ENCODE measurements at places on chromosomes 4 and X.

- DNase-seq, result no peak
Observed at GRCh38 chr4:26001816-26002215, 87.8 kb downstream of the SMIM20 start.

- DNase-seq, result no peak
Observed at GRCh38 chrX:39773150-39773549, 324.6 kb downstream of the BCOR start.

GRCh38 chrX:13747836-13748235 is 13.3 kb downstream of the OFD1 start:
- DNase-seq, result no peak

GRCh38 chrX:132961511-132961910 is 3.1 kb upstream of the HS6ST2 start:
- no peak for DNase-seq

- no peak for DNase-seq
Observed at GRCh38 chr4:79467246-79467932, 59.4 kb upstream of the GK2 start.

GRCh38 chrX:104502460-104502859 is 63.5 kb upstream of the IL1RAPL2 start:
- no peak for DNase-seq

GRCh38 chrX:18348047-18348446 is 6.4 kb downstream of the SCML2 start:
- DNase-seq, result no peak

DNA sequence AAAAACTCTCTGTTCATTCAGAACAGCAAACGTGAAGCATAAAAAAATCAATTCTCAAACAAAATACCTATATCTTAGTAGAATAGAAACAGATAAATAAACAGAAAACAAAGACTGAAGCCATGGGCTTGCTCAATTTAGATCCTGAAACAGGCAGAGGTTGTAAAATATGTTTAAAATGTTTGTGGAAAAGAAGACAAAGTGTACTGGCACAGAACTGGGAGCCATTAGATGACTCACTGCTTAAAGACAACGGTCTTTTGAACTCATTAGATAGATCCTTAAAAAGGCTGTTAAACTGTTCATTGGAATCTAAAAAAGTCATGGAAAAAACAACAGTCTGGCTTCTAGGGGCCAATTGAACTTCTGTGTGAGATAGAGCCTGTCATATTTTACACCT is 247.0 kb upstream of the NDST4 start:
- DNase-seq, result no peak

DNA sequence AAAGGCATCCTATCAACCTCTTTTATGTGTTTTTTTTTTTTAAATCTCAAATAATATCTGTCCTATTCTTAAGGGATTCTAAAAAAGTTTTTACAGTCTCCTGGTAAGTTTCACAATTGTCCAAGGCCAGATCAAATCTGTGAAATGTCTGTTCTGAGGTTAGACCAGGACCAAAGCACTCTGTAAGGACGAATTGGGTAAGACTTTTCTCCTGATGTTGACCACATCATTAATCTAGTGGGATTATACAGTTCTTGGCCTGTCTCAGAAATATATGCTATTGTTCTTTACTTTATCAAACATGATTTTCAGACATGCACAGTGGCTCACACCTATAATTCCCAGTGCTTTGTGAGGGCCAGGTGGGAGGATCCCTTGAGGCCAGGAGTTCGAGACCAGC is 45.8 kb upstream of the TMEM131L start:
- no peak for DNase-seq

DNA sequence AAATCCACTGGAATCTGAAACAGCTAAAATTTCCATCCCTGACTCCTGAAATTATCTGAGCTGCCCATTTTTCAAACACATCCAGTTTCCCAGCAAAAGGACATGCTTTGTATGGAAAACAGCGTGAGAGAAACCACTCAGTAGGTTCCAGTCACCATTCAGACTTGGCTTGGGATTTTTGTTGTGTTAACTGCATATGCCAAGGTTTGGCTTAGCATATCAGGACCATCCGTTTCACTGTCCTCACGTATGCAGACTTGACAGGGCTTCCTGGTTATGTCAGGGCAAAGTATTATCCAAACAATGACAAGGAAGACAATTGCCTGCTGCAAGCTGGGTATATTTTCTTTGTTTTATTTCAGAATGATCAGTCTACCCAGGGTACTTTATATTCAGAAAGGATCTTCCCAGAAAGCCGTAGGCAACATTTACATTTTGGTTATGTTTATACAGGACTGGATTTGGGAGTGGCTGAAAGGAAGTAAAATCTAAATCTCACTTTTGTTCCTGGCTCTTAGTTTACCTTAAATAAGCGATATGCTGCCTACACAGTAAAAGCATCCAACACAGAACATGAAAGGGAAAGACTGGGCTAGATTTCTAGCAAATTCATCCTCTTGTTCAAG is 41.3 kb upstream of the CCKAR start:
- DNase-seq, result no peak

DNA sequence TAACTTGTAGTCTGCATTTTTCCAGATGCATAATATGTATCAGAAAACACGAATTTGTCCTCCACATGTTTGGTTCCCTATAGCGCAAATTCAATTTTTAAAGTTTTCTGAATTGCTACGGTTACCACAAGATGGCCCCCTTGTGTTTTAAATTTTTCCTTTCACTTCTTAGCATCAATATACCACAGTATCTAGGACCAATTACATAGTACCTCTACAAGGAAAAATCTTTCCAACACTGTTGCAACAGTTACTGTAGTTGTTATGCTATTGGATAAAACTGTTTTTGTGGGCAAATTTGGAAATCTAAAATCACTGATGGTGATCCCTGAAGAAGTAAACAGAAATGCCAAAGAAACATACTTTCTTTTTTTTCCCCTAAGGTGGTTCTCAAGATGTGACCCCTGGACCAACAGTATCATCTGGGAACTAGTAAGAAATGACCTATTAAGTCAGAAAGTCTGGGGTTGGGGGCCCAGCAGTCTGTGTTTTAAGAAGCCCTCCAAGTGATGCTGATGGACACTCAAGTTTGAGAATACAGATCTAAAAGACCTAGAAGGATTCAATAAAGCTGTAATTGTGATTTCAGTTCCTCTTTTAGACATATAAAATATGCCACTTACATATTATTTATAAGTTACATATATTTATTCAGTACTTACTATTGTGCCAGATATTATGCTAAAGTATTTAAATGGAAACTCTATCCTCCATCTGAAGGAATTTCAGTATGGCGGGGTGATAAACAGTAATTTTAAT is 3.1 kb downstream of the ZGRF1 start:
- DNase-seq, result no peak

- no peak for DNase-seq
Observed at GRCh38 chrX:69226459-69227158, 61.4 kb upstream of the PJA1 start.

- no peak for DNase-seq
Observed at GRCh38 chrX:100606753-100607152, 22.0 kb downstream of the TNMD start.

DNA sequence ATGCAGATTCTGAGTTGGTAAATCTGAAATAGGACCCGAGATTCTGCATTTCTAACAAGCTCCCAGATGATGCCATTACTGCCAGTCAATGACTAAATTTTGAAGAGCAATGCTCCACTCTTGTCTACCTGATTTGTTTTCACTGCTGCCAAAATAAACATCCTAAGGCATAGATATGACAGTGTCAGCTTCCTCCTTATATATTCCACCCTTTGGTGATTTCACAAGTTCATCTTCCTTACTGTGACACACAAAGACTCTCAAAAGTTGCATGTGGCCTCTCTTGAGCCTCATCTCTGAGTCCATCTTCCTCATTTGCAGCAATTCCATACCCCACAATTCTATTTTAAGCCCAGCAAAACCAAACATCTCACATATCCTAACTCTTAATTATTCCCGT is 110.9 kb downstream of the FBXW7 start:
- no peak for DNase-seq

GRCh38 chr4:41215155-41215554 is 813 bp upstream of the APBB2 start:
- no peak for DNase-seq

- DNase-seq, result no peak
Observed at GRCh38 chr4:88143504-88143903, 14.9 kb downstream of the ABCG2 start.

- DNase-seq, result no peak
Observed at GRCh38 chrX:96689991-96690390, 5.3 kb downstream of the DIAPH2 start.

DNA sequence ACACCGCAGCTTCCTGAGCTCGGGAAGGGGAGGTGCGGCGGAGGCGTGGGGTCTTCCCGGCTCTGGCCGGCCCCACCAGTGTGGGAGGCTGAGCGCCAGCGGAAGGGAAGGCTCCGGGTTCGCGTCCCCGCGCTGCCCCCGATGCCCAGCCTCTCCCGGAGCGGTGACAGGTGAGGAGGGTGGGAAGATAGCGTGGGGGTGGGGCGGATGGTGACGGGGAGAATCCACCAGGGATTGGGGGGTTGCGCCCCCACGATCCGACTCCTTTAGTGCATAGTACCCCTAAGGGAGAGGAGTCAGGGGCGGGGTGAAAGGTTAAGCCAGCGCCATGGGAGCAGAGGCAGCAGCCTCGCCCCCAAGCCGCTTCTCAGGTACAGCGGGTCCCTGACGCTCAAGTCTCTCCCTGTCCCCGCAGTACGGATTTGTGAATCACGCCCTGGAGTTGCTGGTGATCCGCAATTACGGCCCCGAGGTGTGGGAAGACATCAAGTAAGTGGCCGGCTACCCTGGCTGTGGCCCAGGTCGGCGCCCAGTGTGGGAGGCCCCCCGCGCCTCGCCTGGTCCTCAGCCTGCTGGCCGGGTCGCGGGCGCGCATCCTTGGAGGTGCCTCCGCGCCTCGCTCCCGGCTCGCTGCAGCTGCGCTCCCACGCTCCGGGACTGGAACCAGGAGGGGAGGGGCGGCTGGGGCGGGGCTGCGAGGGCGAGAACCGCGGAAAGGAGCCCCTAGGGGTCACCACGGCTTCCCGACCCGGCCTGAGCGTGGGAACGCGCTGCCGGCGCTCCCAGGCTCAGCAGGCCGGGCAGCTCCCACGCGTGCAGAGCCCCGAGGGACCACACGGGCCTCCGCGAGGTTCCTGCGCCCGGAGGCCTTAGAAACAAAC is 791 bp downstream of the GUCY1B1 start:
- no peak for DNase-seq

DNA sequence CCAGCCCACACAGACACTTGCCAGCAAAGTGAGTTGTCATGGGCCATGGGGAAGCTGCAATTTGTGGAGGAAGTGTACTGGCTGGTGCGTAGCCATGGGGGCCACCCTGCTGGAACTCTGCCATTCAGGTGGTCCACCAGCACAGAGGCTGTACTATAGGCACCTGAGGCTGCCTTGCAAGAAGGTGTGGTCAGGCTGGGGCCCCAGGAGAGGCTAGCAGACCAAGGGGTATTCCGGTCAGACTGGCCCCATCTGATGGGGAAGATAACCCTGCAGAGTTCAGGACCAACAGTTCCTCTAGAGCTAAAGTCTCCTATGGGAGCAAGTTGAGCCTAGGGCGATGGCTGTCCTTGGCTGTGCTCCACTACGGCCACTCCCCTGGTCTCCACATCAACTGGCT is 136.1 kb downstream of the DCAF12L2 start:
- DNase-seq, result no peak

GRCh38 chr4:79272126-79272525 is 53.7 kb downstream of the NAA11 start:
- DNase-seq, result no peak

DNA sequence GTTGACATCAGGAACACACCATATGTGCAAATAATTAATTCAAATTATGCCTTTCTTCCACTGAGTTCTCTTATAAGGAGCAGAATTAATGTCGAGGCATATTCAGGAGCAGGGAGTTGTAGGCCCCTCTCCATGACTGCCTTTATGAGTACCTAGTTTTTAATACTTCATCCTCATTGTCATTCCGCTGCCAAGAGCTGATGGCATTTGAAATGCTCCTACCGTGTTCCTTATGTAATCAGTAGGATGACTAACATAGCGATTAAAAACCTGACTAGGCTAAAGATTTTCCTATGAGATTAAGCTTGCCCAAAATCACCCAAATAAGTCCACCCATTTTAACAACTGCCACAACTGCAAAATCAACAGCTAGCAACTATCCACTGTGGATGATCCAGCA is 220.6 kb downstream of the DHX15 start:
- no peak for DNase-seq

GRCh38 chr4:107931775-107932321 is 499 bp downstream of the CYP2U1 start:
- no peak for DNase-seq

GRCh38 chr4:123298261-123298660 is 98.3 kb upstream of the SPRY1 start:
- no peak for DNase-seq

DNA sequence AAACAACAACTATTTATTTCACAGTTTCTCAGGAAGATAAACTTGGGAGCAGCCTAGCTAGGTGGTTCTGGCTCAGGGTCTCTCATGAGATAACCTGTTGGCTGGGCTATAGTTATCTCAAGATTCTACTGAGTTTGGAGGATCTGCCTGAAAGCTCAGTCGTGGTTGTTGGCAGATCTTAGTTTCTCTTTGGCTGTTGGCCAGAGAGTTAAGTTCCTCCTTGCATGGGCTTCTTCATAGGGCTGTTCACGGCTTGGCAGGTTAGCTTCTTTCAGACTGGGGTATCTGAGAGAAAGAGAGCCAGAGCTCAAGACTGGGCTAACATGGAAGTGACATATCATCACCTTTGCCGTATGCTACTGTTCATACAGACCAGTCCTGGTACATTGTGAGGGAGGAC is 28.7 kb downstream of the SEC24B start:
- no peak for DNase-seq

DNA sequence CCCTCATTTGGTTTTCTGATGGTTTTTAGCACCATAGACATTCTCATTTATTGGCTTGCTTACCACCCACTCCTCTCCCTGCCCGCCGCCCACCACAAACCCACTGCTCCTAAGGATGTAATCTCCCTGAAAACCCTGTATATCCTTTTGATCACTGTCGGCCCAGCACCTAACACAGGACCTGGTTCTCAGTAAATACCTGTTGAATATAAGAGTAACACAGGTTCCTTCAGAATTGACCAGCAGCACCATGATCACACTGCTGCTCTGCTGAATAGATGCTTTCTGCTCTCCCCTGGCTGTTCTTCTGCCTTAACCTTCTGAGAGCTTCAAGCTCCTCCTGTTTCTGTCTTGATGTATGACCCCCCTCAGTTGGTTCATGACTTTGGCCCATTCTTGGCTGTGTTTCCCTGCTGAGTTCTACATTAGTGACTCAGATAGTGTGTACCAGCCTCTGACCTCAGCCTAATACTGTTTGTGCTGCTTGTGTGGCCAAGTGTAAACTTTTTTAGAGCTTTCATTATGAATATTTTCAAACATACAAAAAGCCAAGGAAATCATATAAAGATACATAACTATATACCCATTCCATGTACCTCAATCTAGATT is 265.3 kb downstream of the FRMPD4 start:
- no peak for DNase-seq

Data from T1000 (cell line).